ENCODE measurements at places on chromosomes 13 and 19. TPM values are rescaled to one million over a fixed set of nuclear protein-coding genes. Genes with fewer than 3 reads are reported as not detected.

CDC42EP5 gene
- total RNA-seq: 0.51 TPM

LILRB1 gene
- 1.2 TPM for total RNA-seq

RAB20 gene
- 2.3 TPM for total RNA-seq

ADM5 gene
- 7.3 TPM for total RNA-seq

ZNF112 gene
- 0.15 TPM for total RNA-seq

ZNF98 gene
- total RNA-seq: not detected

ERICH6B gene
- not detected for total RNA-seq

RNF225 gene
- total RNA-seq: 0.99 TPM

All from activated CD8-positive, alpha-beta memory T cell treated with anti-CD3 and anti-CD28 coated beads for 36 hours (primary cell).